ENCODE measurements at places on chromosomes 4 and X.

DNA sequence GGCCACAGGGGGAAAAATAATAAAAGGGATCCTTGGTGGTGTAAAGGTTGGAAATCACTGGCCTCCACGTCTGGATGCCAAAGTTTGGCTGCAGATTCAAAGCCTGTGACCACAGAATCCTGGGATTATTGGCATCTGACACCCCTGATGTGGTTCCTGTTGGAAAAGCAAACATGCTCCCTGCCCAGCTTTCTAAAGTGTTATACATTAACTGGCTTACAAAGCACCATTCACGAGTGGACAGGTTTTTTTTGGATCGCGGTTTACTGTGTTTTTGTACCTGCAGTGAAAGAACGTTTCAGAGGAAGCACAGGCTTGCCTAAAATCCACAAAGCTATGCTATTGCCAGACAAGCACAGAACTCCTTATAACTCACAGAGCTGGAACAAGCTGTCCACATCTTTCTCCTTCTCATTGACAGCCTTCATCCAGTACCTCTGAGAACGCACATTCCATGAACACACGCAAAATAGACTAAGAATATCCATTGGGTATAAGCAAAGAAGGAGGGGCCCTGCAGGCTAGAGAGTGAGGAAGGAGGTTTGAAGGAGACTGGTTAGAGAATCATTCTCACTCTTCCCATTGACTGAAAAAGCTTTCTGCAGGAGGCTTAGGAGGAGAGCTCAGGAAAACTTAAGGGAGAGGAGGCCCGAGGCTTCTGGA is 14.5 kb upstream of the CAPN6 start:
- DNase-seq = no peak

DNA sequence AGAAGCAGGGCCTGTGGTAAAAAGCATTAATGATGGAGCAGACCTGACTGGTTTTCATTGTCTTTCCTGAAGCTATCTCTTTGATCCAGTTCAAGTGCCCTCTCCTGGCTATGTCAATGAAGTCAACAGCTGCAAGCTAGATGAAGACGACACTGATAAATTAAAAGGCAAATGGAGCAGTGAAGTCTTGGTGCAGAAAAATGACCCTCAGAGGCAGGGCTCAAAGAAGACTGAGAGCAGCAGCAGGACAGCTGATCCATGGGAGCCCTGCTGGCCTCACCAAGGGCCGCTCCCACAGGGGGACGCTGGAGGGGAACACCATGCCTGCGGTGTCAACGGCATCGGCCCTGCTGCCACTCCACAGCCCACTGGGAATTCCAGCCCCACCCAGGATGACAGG is 96.2 kb downstream of the RELL1 start:
- DNase-seq = no peak

DNA sequence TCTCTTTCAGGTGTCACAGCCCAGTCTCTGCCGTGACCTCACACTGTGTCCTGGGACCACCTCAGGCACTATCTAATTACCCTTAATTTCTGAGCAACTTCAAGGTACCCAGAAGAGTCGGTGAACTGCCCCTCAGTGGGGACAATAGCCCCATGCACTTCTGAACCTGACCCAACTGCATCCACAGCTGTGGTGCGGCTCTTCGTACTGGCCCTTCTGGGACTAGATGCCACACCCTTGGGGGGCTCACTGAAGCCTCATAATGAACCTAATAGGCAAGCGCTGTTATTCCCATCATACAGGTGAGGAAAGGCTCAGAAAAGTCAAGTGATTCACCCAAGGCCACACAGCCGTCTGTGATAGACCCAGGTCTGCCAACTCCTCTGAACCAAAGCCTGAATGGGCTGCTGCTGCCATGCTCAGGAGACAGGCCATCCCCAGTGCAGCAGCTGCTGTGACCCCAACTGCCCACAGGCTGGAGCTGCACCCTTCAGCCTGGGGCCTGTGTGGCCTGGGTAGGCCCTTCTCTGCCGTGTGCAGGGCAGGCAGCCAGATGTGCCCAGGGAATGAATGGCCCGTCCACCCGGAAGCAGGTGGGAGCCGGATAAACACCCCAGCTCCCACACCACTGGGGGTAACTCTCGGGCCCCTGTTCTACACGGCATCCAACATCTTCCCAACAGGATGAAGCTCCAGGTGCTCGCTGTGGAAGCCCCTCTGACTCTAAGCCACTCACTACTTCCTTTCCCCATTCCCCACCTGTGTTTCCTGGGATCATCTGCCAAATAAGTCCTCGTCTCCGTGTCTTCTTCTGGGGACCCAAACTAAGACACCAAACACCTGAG is 35.9 kb downstream of the HMX1 start:
- DNase-seq = no peak

- no peak for DNase-seq
Measured at GRCh38 chr4:141647966-141648365, 11.6 kb downstream of the IL15 start.

GRCh38 chrX:40106676-40107290 is 9.0 kb upstream of the BCOR start:
- DNase-seq = no peak

DNA sequence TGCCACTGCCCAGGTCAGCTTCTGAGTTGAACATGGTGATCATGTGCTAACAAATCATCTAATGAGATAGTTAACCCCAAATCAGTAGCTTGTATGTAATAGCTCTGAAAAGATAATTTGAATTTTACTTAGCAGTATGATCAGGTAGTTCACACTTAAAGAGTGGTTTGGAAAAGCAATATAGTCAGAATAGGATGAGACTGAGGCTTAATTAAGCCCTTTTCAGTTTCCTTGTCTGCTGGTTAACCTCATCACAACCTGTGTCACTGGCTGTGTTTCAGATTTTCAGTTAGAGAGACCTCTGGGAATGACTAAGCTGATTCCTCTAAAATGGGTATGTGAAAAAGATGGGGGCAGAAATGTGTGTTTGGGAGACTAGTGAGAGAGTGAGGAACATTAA is 38.1 kb downstream of the GPR174 start:
- DNase-seq = no peak

- no peak for DNase-seq
Measured at GRCh38 chr4:145938618-145939440, at the start of gene ZNF827. Gene ZNF827 (minus strand): TSS chr4:145938823. CDS start chr4:145938407, 416 bp downstream.

DNA sequence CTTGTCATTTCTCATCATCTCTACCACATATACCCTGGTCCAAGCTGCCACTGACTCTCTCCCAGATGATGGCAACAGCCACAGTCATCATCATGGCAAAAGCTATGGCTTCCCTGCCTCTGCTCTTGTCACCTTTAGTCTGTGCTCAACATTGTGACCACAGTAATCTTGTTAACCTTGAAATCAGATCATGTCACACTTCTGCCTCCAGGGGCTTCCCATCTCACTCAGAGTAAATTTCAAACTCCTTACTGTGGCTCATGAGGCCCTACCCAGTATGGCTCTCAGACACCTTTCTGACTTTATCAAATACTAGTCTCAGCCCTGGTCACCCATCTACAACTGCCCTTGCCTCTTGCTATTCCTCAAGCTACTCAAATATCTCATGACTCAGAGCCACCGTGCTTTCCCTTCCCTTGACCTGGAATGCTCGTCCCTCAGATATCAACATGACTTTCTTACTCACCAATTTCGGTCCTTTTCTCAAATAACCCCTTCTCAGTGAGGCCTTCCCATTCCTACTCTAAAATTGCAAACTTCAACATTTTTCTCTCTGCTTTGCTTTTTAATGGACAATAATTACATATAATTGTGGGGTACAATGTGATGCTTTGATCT is 41.1 kb upstream of the STIM2 start:
- no peak for DNase-seq

DNA sequence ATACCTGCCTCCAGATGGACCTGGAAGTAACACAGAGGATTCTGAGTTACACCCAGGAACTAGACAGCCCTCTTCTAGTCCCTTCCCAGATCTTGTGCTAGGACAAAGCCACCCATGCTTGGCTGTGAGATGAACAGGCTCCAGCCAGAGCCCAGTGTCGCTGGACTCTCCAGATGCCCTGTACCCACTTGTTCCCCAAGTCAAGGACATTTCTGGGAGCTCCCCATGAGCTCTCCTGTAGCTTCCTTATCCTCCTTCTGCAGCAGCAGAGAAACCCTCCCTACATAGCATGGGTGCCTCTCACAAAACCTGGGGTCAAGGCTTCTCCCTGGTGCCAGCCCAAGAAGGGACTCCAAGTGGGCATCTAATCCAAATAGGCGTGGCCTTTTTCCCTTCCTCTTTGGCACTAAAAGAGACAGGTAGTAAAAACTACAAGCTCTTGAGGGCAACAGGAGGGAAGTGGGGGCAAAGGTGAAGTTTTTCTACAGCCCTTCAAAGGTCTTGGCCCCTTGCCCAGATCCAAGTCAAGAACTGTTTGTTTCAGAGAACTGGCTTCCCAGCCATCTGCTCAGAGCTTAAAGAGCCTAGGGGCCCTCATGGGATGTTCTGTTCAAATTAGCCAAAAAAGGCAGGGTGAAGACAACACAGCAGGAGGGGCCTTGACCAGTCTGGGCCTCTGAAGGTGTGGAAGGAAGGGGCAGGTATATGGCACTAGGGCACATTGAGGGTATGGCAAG is 8.5 kb upstream of the ERCC6L start:
- DNase-seq = no peak

GRCh38 chr4:42412251-42412650 is 15.0 kb downstream of the SHISA3 start:
- no peak for DNase-seq

Measured in GM18507 (cell line).